CD4-positive, CD25-positive, alpha-beta regulatory T cell (primary cell): ENCODE measurements at places on chromosomes 16 and 17. TPM values are rescaled to one million over a fixed set of nuclear protein-coding genes. Genes with fewer than 3 reads are reported as not detected.
A peak's percentile ranks its signal among the peaks of the same experiment; 100 is the strongest.

GLTPD2 gene
- 0.39 TPM for total RNA-seq

GRCh38 chr17:50719924-50720794 is 756 bp downstream of the LUC7L3 start:
- DNase-seq: peak; percentile 34

- DNase-seq: no peak
These were observed 36.0 kb upstream of the ADCY9 start for GRCh38 chr16:4152267-4152666.

RGS11 gene
- not detected for total RNA-seq

DNA sequence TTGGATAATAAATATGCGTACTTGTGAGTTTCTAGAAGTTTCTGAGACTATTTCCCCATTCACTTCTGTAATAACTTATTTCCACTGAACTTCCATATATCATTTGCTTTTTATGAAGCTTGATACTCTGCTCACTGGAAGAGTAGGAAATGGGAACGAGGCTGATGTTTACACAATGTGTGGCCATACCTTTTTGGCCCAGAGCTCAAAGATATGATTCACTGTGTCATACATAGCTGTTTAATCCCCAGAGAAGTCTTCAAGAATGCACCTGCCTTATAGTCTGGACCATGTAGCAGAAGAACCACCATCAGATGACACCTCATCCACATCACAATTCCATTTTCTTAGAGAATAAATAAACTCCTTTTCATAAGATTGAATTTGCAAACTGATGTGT is 40.3 kb upstream of the TEKT3 start:
- no peak for DNase-seq

TEX14 gene
- 1.8 TPM for total RNA-seq

HBA2 gene
- 0.86 TPM for total RNA-seq

ALDH3A1 gene
- not detected for total RNA-seq

FZD2 gene
- not detected for total RNA-seq
